ENCODE measurements at places on chromosomes 2 and 18. TPM values are rescaled to one million over a fixed set of nuclear protein-coding genes. Genes with fewer than 3 reads are reported as not detected.

GRCh38 chr2:191598296-191598695, 79.6 kb upstream of the NABP1 start:
- H3K4me3 ChIP-seq: no peak overlapping the region
- H3K36me3 ChIP-seq: no peaks in the 10 kb centered on the region
- H3K4me1 ChIP-seq: no peaks in the 10 kb centered on the region
- H3K27me3 ChIP-seq: no peaks in the 10 kb centered on the region

- H3K27ac ChIP-seq: no peak overlapping the region
- peaks cover 20% of the 10 kb centered on the region for H3K4me1 ChIP-seq
- H3K36me3 ChIP-seq: peaks cover 21% of the 10 kb centered on the region
- no peak for DNase-seq
- no peaks in the 10 kb centered on the region for H3K27me3 ChIP-seq
- no peak overlapping the region for H3K4me3 ChIP-seq
Measured at GRCh38 chr18:57755473-57756067, 47.5 kb downstream of the ATP8B1 start.

DNA sequence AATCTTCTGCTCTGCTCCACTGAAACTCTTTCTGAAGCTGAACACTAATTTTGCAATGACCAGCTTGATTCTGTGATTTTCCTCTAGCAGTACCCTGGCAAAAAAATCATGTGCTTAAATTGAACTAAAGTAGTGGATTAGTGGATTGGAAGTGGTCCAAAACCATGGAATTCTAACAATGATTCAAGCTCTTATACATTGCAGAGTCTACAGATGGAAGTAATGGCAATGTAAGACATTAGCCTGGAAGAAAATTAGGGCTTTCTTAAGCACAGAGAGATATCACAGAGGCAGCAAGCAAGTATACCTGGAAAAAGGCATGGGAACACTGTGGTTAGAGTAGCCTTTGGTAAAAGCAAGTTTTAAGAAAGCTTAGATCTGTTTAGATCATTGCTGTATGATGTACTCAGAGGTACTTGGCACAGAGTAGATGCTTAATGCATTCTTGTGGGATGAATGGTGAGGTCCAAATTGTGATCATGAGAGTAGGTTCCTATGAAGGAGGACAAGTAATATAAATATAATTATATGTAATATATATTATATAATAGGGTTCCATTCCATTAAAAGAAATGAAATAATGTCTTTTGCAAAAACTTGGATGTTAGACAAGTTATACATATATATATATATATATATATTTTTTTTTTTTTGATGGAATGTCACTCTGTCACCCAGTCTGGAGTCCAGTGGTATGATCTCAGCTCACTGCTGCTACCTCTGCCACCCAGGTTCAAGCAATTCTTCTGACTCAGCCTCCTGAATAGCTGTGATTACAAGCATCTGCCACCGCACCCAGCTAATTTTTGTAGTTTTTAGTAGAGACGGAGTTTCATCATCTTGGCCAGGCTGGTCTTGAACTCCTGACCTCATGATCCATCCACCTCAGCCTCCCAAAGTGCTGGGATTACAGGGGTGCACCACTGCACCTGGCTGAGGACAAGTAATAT, 172.2 kb upstream of the SCN7A start:
- H3K36me3 ChIP-seq: no peaks in the 10 kb centered on the region
- no peaks in the 10 kb centered on the region for H3K4me1 ChIP-seq
- H3K4me3 ChIP-seq: no peak overlapping the region
- DNase-seq: no peak
- no peaks in the 10 kb centered on the region for H3K27me3 ChIP-seq
- no peak overlapping the region for H3K27ac ChIP-seq

- peaks cover 5% of the 10 kb centered on the region for H3K27me3 ChIP-seq
- no peak overlapping the region for H3K4me3 ChIP-seq
- no peak overlapping the region for H3K27ac ChIP-seq
Measured at GRCh38 chr2:136284226-136285119, 166.5 kb upstream of the CXCR4 start.

DNA sequence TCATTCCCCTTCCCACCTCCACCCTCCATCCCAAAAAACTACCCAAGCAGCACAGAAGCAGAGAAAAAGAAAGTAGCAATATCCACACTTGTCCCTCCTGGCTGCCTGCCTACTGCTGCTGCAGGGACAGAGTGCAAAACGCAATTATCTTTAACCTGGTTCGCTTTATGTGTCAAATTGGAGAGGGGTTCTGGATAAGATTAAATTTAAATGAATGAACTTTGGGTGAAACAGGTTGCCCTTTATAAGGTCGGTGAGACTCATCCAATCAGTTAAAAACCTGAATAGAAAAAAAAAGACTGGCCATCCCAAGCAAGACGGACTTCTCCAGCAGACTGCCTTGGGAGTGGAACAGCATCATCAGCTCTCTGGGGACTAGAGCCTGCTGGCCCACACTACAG, 62.6 kb downstream of the ANKRD44 start:
- no peaks in the 10 kb centered on the region for H3K27me3 ChIP-seq
- no peak for DNase-seq
- no peak overlapping the region for H3K4me3 ChIP-seq

- no peaks in the 10 kb centered on the region for H3K27me3 ChIP-seq
- H3K4me1 ChIP-seq: no peaks in the 10 kb centered on the region
- no peak overlapping the region for H3K4me3 ChIP-seq
- DNase-seq: no peak
- H3K27ac ChIP-seq: no peak overlapping the region
Measured at GRCh38 chr18:33901894-33902512, 322.7 kb downstream of the NOL4 start.

Gene DYNAP
- polyA plus RNA-seq: 0.37 TPM

Gene GAL3ST2
- polyA plus RNA-seq: 0.31 TPM

Gene ICOS
- polyA plus RNA-seq: 0.42 TPM

Gene WNT10A
- polyA plus RNA-seq: 1.5 TPM

Gene CCDC68
- polyA plus RNA-seq: 46.3 TPM

Gene TRABD2A
- 18.0 TPM for polyA plus RNA-seq

Gene CCDC85A
- polyA plus RNA-seq: 1.0 TPM

Gene TRPM8
- polyA plus RNA-seq: 0.15 TPM
